Activated naive CD8-positive, alpha-beta T cell treated with anti-CD3 and anti-CD28 coated beads, Interleukin-2, amount 50 U/mL, for 16 hours (primary cell): ENCODE measurements at places on chromosomes 3 and 15.

DNA sequence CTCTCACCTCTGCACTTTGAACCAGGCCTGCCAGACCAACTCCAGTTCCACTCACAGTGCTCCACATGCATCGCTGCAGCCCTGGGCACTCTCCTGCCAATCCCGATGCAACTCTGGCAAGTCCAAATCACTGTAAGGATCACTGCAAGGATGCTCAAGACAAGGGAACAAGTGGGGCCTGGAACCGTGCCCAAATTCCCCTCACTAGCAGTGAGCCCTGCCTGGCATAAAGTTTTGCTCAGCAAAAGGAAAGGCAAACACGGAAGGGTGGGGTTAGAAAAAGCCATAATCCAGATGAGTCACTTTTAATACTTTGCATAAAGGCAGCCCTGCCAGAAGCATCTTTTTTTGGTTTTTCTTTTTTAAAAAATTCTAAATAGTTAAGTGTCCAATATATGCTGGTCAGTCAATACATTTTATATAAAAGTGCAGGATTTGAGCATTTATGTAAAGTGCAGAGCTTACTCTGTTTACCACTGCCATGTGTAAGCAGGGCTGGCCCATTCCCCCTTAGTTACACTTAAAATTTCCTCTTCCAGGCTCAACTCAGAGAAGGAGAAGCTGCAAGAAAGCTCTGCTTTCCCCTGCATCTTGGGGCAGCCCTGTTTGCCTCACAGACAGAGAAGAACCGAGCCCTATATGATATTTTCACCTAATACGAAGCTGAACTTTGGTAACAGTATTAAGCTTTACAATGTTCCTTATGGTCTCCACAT lies 102.2 kb downstream of the CD47 start:
- DNase-seq: no peak

DNA sequence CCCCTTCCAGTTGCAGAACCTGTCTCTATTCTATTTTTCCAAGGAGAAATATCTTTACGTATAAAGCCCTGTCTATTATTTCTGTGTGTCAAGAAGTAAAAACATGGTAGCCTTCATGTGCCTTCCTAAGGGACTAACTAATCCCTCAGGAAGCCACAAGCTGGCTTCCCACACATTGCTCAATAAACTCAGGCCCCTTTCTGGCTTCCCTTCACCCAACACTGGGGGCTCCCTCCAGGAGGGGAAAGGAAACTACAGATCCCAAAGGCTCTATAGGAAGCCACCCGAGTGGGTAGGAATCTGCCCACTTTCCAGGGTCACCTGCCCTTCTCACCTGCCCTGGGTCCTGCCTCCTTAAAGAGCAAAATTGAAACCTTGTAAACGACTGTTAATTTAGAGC lies 4.6 kb downstream of the TLE3 start:
- no peak for DNase-seq

DNA sequence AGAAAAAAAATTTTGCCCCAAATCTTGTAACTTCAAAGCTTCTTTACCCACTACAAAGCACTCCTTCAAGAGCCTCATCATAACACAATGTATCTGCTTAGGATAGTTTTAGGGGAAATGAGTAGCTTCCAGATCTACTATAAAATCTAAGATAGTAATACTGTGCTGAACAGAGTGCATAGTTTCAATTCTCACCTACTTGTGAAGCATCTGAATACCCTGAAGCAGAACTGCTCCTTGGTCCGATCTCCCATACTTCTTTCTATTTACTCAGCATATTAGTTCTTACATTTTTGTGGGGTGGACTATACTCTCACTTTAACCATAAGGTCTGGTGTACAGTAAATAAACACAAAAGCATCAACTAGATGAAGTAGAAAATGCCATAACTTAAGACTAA lies 9.6 kb downstream of the TFRC start:
- DNase-seq: no peak

- no peak for DNase-seq
Observed at GRCh38 chr3:147298511-147298982, 107.8 kb downstream of the ZIC4 start.

DNA sequence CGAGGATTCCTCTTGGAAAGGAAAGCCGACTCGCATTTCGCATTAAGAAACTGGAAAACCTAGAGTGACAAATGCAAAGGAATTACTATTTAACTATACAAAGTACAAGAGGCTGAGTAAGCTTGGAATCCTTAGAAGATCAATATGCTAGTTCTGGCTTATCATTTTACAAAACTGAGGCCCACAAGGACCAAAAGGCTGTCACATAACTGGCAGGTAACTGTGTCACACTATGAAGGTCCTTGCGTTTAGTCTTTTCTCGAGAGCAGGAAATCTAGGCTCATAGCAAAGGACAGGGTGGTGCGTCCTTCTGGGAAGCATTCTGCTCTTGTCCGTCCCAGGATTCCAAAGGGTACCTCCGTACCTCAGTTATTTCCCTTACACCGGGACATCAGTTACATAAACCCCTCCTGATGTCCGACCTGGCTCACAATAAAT lies 629 bp downstream of the RPL24 start:
- no peak for DNase-seq

DNA sequence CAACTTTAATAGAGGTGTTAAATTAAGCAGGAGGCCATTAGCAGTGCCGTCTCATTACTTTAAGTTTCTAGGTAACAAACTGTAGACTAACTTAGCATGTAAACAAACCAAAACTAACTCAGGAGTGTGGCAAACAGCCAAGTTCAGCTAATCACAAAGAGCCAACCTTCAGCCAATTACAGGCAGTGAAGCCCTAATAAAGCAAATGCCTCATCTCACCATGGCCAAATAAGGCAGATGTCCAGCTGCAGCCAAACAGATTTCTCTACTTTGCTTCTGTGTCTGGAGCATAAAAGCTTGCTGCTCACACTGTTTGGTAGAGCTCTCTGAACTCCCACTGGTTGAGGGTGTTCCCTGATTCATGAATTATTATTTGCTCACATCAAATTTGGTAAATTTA lies 835.4 kb upstream of the GBE1 start:
- DNase-seq: no peak
